A549 treated with DMSO at 1 μM for 4 hours (cell line): ENCODE measurements at places on chromosomes 6 and 20. TPM values are rescaled to one million over a fixed set of nuclear protein-coding genes. Genes with fewer than 3 reads are reported as not detected.

The SMLR1 gene
- total RNA-seq = not detected in 5 replicates

The ACTL10 gene
- total RNA-seq = 0.05 TPM in 1 of 5 replicates, not detected in the others

The GSTA2 gene
- total RNA-seq = 0.06 to 0.17 TPM in 2 of 5 replicates, not detected in the others

The C20orf96 gene
- 9.4 to 11.3 TPM (median 11.1 TPM) in 5 replicates for total RNA-seq

The DNMT3B gene
- 3.8 to 5.3 TPM (median 5.1 TPM) in 5 replicates for total RNA-seq

The NCOA6 gene
- 16.3 to 21.7 TPM (median 20.8 TPM) in 5 replicates for total RNA-seq

The GDAP1L1 gene
- not detected in 5 replicates for total RNA-seq

The LRRC73 gene
- total RNA-seq = 0.74 to 1.3 TPM (median 1.1 TPM) in 5 replicates

The HSPA1B gene
- total RNA-seq = 109 to 336 TPM (median 263 TPM) in 5 replicates

The FLRT3 gene
- 1.5 to 2.5 TPM (median 1.9 TPM) in 5 replicates for total RNA-seq

The PEDS1 gene
- 42.1 to 55.0 TPM (median 50.6 TPM) in 5 replicates for total RNA-seq

The DSP gene
- 36.4 to 56.3 TPM (median 50.0 TPM) in 5 replicates for total RNA-seq

The C4A gene
- 1.00 to 1.6 TPM (median 1.2 TPM) in 5 replicates for total RNA-seq

The SLC17A2 gene
- not detected in 5 replicates for total RNA-seq

The DNPH1 gene
- total RNA-seq = 74.5 to 96.8 TPM (median 85.9 TPM) in 5 replicates

The EYA2 gene
- total RNA-seq = 2.2 to 3.7 TPM (median 3.0 TPM) in 5 replicates

The SLC26A8 gene
- total RNA-seq = not detected in 5 replicates

The EYS gene
- total RNA-seq = 0.05 to 0.08 TPM (median 0.05 TPM) in 3 of 5 replicates, not detected in the others

The SNAP91 gene
- total RNA-seq = 0.11 to 0.45 TPM (median 0.13 TPM) in 5 replicates

The PROCR gene
- total RNA-seq = 101 to 129 TPM (median 125 TPM) in 5 replicates

The NKAPL gene
- not detected in 5 replicates for total RNA-seq

The GLO1 gene
- total RNA-seq = 86.6 to 112 TPM (median 100 TPM) in 5 replicates

The ARMH2 gene
- total RNA-seq = not detected in 5 replicates

The VGLL2 gene
- not detected in 5 replicates for total RNA-seq

The SLC17A3 gene
- total RNA-seq = 0.80 to 1.4 TPM (median 0.93 TPM) in 5 replicates

The RNF5 gene
- total RNA-seq = 36.2 to 45.9 TPM (median 44.5 TPM) in 5 replicates

The FAM135A gene
- total RNA-seq = 8.2 to 12.6 TPM (median 11.6 TPM) in 5 replicates

The DEF6 gene
- 0.03 to 0.30 TPM (median 0.08 TPM) in 3 of 5 replicates, not detected in the others for total RNA-seq

The TRMT11 gene
- 10.6 to 15.2 TPM (median 13.9 TPM) in 5 replicates for total RNA-seq

The OPN5 gene
- not detected in 5 replicates for total RNA-seq
